Activated CD4-positive, alpha-beta T cell treated with anti-CD3 and anti-CD28 coated beads for 48 hours (primary cell): ENCODE measurements at places on chromosomes 6 and 20.

DNA sequence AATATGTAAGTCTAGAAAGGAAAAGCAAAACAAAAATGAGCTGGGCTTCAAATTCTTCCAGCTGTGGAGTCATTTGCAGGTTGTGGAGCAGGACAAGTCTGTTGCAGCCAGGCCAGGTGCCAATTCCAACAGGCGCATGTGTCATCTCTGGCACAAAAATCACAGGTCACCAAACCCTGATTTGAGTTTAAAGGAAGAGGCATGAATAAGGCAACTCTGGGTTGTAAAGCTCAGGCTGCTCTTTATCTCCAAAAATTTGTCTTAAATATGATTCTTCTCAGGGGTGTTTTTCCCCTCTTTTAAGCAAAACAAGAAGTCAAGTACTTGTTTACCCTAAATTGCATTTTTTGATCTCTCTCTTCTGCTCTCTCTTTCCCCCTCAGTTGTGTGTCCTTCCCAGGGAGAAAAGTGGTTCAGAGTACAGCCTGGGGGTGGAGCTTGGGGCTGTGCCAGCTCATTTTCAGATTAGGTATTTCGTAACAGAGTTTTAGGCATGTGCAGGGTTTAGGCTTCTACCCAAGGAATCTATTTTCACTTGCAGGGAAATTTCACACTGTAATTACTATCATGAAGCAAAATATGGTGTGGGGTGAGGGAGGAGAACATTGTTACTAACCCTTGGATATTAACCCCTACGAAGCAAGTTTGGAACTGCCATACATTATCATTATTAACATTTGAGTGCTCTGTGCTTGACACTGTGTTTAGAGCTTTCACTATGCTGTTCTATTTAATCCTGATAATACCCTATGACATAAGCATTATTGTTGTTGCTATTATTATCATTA, 8.3 kb upstream of the NCOA3 start:
- DNase-seq, result peak; percentile 82

GRCh38 chr20:48286601-48287000, 501.3 kb upstream of the SULF2 start:
- DNase-seq, result no peak

GRCh38 chr20:16362642-16363041, 210.6 kb downstream of the KIF16B start:
- no peak for DNase-seq

DNA sequence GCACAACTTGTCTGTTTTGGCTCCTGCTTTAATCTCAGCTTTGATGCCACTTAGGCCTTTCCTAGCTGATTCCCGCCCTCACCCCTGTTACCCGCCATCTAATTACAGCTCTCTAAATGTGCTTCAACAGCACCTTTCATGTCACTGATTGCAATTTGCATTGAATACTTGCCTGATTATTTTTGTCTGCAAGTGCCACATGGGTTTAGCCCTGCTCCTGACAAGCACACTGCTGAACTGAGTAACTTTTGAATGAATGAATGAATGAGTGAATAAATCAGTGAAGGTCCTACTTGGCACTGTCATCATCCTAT, 591 bp upstream of the DCBLD1 start:
- no peak for DNase-seq

DNA sequence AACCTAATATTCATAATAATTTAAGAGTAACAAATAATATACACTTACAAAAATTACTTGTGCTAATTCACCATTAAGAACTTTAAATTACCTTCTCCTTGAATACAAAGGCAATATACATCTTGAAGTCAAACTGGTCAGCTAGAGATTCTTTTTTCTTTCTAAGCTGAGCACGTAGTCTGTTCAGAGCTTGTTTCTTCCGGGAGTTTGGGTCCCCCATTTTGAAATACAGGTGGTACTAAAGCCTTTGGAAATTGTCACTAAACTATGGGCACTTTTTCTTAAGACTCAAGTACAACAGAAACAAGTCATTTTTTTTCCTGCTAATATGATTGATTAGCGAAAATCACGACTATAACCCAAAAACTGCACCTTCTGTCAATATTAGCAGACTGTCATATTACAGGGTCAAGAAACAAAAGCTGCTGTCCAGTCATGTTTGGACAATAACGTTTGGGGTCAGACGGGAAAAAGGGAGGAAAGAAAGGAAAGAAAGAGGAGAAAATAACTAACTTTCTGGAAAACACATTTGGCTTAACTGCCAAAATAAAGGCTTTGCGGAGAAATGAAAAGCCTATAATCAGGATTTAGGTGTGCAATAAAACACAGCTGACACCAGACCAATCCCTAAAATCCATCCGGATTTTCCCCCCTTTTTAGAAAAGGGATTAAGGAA, 367 bp downstream of the C6orf62 start:
- DNase-seq, result no peak

DNA sequence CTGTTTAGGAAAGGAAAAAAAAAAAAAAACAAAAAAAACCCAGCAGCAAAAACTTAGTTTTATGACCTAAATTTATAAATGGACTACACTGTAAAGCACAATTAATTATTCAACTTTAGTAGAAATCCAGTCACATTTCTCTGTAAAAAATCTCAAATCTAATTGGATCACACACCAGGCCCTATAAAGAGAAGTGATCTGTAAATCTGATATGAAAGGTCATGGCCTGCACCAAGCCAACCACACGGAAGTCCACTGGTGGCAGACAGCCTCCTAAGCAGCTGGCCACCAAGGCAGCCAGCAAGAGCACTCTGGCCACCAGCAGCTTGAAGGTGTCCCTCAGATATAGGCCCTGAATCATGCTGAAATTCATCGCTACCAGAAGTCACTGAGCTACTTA, 131.6 kb downstream of the HFE start:
- no peak for DNase-seq

GRCh38 chr6:17125407-17125806, 23.6 kb downstream of the STMND1 start:
- no peak for DNase-seq

DNA sequence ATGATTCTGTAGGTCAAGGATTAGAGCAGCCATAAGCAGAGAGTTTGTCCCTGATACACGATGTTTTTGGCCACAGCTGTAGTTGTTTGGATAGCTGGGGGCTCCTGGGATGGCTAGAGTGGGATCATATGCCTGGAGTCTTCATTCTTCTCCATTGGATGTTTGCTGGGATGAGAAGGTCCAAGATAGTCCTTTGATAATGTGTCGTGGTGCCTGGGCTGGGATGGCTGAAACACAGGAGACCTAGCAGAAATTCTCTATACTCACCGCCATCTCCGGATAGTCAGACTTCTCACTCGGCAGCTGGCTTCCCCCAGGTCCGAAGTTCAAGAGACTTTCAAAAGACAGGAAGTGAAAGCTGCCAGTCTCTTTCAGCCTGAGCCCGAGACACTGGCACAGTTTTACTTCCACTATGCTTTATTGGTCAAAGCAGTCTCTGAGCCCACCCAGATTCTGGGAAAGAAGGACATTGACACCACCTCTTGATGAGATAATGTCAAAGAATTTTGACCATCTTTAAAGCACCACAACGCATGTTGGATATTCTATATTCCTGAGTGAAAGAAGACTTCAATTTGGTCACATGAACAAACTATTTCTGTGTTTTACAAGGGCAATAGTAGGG, 16.0 kb downstream of the MARCKS start:
- peak; percentile 23 for DNase-seq

DNA sequence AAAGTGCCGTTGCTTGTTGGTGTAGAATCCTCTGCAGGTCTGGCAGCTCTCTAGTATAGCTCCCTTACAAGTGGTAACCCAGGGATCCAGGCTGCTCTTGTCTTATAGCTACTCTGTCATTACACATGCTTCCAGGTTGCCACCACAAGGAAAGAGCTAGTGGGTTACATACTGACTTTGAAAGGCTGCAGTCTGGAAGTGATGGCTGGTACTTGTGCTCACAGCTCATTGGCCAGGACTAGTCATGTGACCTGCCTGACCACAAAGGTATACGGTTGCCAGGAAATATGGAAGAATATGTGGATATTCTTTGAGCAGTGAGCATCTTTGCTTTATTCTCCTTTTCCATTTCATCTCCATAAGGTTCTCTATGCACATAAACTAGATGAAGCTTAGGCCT, 46.0 kb downstream of the RREB1 start:
- peak; percentile 37 for DNase-seq

GRCh38 chr6:13260831-13261230, 67.5 kb downstream of the TBC1D7 start:
- DNase-seq, result no peak

DNA sequence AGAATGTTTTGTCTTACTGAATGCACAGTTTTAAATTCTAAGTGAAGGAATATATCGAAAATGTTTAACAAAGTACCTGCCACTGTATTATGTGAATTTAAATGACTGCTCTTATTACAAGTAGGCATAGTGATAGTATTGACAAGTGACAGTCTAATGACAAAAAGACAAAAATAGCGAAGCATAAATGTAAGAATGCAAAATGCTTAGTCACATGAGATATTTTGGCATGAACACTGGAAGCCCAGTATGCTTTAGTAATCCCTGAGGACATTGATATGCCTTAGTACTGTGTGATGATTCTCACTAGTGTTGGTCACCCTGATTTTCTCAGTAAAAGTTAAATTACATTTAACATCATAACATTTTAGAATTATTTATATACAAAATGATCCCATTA, 153.5 kb downstream of the EYA4 start:
- no peak for DNase-seq

GRCh38 chr20:30963591-30963990, 293.9 kb upstream of the DEFB115 start:
- no peak for DNase-seq

DNA sequence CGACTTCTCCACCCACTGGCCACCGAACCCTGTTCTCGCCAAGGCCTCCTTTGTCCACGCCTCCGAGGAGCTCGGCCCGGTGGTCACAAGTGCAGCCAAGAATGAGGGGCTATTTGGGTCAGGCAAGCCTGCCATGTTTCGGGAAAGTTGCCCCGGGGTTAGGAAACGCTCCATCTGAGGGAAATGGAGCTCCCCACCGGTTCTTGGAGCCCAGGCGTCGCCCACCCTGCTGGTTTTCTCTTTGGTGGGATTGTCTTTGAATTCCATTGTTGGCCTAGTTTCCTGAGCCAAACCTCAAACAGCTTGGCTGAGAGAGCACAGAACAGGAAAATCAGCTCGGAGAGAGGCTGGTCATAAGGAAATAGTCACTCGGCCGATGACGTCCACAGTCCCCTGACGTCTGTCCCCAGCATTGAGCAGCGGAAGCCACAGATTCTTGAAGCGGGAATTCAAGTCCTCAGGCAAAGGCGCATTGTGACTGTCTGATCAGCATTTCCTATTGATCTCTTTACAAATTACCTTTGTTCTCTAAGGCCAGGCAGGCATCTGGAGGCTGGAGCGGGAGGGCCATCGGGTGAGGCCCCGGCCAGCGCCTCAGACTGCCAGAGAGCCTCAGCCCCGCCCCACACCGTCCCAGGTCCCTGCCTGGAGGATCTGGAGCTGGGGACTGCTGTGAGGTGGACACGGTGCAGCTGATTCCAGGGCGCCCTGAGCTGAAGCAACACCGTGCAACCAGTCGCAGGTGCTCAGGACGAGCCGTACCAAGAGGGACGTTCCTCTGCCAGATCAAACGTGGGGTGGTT, 138.6 kb downstream of the DLL1 start:
- DNase-seq, result no peak

- DNase-seq, result no peak
Observed at GRCh38 chr20:47675190-47676142, 109.8 kb downstream of the SULF2 start.
